ENCODE measurements at places on chromosomes 2 and 18. TPM values are rescaled to one million over a fixed set of nuclear protein-coding genes. Genes with fewer than 3 reads are reported as not detected.

The SDC1 gene
- total RNA-seq = 0.32 TPM

The OXER1 gene
- total RNA-seq = 0.32 TPM

The C2orf15 gene
- total RNA-seq = 0.32 TPM

The CD207 gene
- total RNA-seq = not detected

The NPHP1 gene
- total RNA-seq = 9.8 TPM

The KCNK3 gene
- total RNA-seq = 7.2 TPM

The NDUFS1 gene
- total RNA-seq = 16.4 TPM

The TM4SF20 gene
- total RNA-seq = not detected

The GAREM1 gene
- 8.9 TPM for total RNA-seq

The NOSTRIN gene
- total RNA-seq = 7.8 TPM

The FAM161A gene
- total RNA-seq = not detected

The ANKRD29 gene
- 118 TPM for total RNA-seq

Measured in ascending aorta (tissue), 2 donors.